Left cardiac atrium (tissue), 4 donors: ENCODE measurements at places on chromosomes 1 and 21.

GRCh38 chr1:83818916-83819315 lies 180.0 kb downstream of the TTLL7 start:
- DNase-seq, result no peak

- DNase-seq, result no peak
These were observed 65.7 kb upstream of the RAVER2 start for GRCh38 chr1:64679177-64679576.

- peak; percentile 30 for DNase-seq
These were observed 33.2 kb upstream of the FAM163A start for GRCh38 chr1:179709841-179710329.

- DNase-seq, result no peak
These were observed 95.5 kb upstream of the PROX1 start for GRCh38 chr1:213891989-213892902.

- DNase-seq, result no peak
These were observed 2.6 kb downstream of the LEFTY1 start for GRCh38 chr1:225886159-225887029.

DNA sequence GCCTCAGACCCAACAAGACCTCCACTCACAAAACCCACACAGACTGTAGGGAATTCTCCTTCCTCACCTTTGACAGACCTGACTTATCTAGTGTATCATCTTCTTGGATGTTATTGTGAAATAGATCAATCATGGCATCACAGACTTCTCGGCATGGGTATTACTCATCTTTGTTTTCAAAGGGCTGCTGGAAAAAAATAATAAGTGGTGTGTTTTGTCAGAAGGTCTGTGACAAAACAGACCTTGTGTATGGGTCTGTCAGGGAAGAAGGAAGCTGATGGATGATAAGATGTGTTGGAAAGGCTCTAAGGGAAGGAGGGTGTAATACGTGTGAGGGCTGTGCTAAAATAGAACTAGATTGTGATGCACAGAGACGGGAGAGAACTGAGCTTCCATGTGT lies 13.9 kb upstream of the S100A7 start:
- no peak for DNase-seq

DNA sequence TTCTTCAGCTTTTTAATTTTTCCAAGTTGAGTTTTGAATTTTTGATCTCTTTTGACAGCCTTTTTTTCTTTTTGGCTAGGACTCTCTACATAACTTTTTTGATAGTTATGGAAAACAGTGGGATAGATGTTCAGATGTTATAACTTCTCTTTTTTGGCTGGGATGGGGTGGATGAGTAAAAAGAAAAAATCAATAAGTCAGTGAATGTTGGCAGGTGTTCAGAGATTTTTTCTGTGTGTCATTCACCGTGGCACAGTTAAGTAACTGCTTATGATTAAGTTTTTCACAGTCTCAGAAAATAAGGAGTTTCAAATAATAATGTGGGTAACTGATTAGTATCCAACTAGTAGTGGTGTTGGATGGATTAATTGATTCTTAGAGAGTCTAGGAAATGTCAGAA lies 24.0 kb downstream of the HS2ST1 start:
- no peak for DNase-seq

DNA sequence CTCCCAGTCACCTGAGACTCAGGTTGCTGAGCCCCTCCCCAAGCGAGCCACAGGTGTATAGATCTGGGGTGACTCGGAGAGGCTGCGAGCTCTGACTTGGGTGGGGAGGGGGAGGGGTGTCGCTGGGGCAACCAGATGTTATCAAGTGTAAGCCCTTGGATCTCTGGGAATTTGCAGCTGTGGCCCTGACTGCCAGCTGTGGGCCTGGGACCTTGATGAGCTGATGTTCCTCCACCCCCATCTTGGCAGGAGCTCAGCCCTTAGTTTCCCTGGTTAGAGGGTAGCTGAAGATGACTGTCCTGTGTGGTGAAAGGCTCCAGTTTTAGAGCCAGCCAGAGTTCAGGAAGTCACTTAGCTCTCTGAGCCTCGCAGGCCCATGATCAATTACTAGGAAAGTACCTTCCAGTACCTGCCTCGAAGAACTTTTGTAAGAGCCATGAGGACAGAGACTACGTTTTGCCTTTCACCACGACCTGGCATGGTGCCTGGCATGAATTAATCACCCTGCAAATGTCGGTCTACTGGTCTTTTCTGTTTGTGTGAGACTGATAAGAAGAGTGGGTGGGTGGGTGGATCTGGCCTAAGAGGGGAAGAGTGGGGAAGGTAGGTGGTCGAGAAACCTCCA lies 55.8 kb downstream of the YARS1 start:
- peak; percentile 74 for DNase-seq

DNA sequence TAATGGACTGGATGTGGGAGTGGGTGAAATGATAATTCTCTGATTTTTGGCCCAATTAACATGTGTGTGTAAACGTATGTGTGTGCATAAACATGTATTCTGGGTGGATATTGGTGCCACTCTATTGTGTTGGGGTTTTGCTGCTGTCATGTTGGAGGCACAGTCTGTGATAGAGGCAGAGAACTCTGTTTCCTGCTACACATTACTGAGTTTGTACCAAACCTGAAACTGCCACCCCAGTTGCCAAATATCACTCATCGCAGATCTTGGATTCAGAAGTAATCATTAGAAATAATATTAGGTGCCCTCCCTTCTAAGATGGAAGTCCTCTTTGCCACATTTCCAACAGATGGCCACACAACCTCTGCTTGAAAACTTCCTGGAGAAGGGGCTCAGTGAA lies 13.8 kb downstream of the FASLG start:
- no peak for DNase-seq

DNA sequence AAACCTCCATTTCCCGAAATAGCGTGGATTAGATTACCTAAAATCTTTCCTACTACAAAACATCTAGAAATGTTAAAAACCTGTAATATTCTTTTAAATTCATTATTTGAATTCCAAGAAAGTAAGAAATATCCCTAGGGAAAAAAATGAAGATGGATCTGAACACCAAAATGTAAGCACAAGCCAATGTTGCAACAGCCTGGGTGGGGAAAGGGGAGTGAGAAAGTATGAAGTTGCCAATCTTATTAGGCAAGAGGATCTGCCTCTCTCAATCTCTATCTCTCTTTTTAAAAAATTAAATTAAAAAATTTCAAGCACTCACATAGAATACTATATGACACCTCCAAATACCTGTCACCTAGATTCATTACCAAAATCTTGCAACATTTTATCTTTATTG lies 74.9 kb upstream of the IRF2BP2 start:
- DNase-seq, result no peak

DNA sequence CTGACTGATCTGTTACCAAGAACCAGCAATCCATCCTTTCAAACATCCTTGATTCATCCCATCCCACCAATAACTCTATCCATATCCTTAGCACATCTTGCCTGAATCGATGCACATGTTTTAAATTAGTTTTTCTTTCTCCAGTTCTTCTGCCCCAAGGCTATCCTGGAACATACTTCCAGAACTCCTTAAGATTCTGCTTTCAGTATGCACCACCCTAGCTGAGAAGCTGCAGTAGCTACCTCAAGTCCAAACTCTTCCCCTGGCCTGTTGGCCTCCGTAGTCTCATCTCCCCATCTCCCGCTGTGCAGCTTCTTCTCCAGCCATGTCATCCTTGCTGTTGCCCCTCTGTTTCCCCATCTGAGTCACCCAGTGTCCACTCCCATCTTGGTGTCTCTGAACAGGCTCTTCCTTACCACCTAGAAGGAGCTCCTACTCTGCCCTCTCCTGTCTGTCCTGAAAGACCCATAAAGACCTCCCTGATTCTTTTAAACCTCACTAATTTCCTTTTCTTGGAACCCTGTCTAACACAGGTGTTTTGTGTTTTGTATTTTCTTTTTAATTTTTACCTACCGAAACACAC lies 108.0 kb downstream of the SGIP1 start:
- no peak for DNase-seq

DNA sequence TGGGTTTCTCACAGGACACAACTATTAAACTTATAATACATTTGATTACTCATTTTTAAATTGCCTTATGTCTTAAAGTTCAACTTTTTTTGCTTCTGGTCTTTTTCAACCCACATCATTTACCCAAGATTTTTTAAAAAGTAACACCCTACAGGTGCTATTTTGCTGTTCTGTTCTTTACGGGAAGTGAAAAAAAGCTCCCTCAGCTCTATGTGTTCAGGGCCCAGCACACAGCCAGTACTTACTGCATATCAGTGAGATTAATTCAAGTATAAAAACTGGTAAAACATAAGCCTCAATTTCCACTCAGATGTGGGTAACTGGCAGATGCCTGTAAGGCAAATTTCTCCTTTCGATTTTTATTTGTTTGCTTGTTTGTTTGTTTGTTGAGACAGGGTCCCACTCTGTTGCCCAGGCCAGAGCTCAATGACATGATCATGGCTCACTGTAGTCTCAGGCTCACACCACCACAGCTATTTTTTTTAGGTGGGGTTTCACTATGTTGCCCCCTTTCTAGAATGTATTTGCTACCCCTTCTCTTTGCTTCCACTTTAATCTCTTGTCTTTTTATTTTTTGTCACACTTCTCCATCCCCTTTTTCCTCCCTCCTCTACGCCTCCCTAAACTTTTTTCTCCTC lies 20.3 kb downstream of the RNASEL start:
- DNase-seq, result no peak

- DNase-seq, result no peak
These were observed 2.0 kb downstream of the PTPRF start for GRCh38 chr1:43532716-43533115.

DNA sequence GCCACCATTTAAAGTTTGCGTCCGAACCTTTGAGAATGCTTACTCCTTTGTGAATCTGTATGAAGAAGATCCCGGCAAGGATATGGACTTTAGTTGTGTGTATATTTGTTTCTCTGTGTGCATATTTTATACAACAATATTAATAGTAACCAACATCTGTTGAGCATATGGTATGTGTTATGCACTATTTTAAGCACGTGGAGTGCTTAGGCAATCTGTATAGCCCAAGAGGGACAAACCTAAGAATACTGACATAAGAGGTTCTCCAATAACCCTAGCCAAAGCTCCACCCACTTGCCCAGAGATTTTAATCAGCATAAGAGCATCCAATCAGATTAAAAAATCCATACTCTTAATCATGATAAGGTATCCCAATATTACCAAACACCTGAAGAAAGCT lies 92.7 kb downstream of the MAB21L3 start:
- no peak for DNase-seq

- peak; percentile 47 for DNase-seq
These were observed 61.2 kb upstream of the MCOLN3 start for GRCh38 chr1:85109475-85109874.

DNA sequence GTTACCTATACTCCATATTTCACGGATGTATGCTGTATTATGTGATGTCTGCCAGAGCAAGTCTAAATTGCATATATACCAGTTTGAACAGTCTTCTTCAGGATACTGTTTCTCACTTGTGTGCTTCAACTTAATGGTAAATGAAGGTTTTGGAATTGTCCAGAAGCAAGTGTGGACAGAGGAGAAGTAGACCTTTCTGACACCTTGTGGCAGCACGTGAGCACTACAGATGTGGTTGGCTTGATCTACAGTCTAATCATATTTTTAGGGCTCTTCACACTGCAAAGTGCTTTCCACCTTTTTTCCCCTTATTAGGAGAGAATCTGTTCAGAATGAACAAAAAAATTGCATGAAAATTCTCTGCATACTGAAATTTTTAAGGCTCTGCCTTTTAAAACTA lies 10.9 kb downstream of the MORC3 start:
- peak; percentile 44 for DNase-seq

- DNase-seq, result no peak
These were observed 55.5 kb downstream of the MPZL1 start for GRCh38 chr1:167777269-167777650.

- no peak for DNase-seq
These were observed 36.5 kb downstream of the FHAD1 start for GRCh38 chr1:15283526-15283925.

DNA sequence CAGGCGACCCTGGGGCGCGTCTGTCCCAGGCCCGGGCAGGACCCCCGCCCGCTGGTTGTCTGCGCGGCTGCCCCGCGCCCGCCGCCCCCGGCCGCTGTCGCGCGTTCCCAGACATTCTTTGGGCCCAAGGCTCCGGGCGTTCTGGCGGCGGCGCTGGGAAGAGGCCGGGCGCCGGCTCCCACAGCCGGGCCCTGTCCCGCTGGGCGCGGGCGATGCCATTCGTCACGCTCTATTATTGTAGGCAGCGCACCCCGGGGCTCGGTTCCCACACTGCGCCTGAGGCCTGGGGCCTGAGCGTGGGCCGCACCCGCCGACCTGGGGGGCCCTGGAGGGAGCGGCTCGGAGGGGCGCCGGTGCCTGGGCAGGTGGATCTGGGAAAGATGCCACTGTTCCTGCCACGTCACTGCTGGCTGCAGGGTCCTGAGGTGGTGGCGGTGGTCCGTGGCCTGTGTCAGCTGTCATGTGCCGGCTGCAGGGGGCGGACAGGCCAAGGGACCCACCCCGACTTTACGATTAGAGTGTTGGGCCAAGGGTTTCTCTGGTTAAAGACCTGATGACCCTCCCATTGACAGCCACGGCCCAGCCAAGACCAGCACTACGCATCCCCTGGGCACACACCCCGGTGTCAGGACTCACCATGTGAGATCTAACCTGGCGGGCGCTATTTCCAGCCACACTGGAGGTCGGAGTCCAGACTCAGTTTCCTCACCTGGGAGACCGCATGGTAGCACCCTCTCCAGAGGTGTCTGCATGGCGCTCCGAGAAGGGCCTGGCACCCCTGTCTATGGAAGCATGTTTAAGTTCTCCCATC lies 55.1 kb upstream of the ADARB1 start:
- DNase-seq, result peak; percentile 56
